Colonic mucosa (tissue), 4 donors: ENCODE measurements at places on chromosomes 4 and X. TPM values are rescaled to one million over a fixed set of nuclear protein-coding genes. Genes with fewer than 3 reads are reported as not detected.

Gene LAMP2
- 77.2 TPM for total RNA-seq

Gene SERTM2
- total RNA-seq: 0.05 TPM

GRCh38 chr4:164203476-164203875 lies 550.5 kb upstream of the SMIM31 start:
- DNase-seq: no peak

GRCh38 chr4:82428969-82429727 lies 1.1 kb downstream of the HNRNPDL start:
- DNase-seq: peak; percentile 93
